ENCODE measurements at places on chromosomes 7 and 10.

DNA sequence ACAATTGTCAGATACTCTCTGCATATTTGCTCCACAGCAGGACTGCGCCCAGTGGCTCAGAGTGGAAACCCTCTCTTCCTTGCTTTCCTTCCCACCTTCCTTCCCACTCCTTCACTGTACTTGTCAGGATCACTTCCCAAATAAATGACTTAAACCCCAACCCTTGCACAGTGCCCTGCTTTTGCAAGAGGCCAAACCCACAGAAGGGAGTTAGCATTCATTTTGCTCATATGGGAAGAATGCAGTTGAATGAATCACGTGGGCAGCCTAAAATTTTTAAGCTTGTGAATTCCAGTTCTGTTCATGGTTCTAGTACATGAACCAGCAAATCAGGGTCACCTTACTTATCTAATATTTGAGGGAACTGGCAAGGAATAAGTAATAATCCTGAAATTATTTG lies 47.7 kb upstream of the SFMBT2 start:
- DNase-seq = no peak

DNA sequence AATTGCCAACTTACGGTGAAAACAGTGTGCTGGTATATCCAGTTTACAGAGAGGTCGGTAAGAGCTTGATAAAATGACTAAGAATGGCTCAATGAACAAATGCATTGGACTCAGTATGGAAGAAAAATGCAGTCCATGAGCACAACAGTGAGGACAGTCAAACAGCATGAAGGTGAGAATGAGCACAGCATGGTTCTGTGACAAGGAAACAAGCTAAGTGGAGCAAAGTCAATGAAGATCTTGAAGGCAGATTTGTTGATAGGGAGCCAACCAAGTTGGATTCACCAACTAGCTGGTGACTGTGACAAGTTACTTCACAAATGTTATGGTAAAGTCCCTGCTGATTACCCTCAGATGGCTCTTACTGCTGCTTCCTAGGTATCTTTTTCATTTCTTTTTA lies 75.9 kb downstream of the SHOC2 start:
- no peak for DNase-seq

GRCh38 chr10:113979409-113979808 lies 64.3 kb upstream of the ADRB1 start:
- DNase-seq = no peak

GRCh38 chr7:116566666-116567065 lies 41.8 kb downstream of the CAV1 start:
- DNase-seq = no peak

GRCh38 chr7:127135871-127136485 lies 116.8 kb downstream of the GRM8 start:
- no peak for DNase-seq

GRCh38 chr10:84329986-84330651 lies 1.7 kb downstream of the CCSER2 start:
- peak; percentile 41 for DNase-seq

DNA sequence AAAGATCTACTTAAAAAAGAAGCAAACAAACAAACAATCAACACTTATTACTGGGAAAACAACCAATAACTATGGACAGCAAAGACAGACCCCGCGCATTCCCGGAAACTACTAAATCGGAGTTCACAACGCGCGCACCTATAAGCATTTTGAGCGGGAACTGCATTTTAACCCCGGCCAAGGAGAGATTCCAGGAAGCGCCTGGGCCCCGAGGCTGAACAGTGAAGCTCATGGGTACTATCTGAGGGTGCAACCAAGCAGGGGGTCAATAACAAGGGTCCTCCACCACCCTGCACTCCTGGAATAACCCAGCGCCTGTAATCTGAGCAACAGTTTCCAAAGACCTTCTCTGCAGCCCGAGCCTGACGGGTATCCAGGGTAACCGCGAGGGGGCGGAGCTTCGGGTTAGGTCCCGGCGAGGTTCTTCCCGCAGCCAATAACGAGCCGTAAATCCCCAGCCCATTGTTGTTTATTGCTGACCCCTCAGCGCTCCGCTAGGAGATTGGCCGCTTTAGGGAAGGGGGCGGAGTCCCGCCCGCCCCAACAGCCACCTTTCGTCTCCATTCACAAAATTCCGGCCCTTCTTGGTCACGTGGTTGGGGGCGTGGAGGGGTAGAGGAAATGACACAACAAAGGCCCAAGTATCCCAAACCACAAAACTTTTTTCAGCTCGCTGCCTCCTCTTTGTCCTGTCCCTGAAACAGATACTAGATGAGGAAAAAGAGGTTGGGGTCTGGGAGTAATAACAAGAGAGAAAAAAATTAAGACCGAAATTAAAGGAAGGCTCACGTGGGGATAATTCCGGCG lies 1.7 kb upstream of the ETV1 start:
- DNase-seq = peak; percentile 54

DNA sequence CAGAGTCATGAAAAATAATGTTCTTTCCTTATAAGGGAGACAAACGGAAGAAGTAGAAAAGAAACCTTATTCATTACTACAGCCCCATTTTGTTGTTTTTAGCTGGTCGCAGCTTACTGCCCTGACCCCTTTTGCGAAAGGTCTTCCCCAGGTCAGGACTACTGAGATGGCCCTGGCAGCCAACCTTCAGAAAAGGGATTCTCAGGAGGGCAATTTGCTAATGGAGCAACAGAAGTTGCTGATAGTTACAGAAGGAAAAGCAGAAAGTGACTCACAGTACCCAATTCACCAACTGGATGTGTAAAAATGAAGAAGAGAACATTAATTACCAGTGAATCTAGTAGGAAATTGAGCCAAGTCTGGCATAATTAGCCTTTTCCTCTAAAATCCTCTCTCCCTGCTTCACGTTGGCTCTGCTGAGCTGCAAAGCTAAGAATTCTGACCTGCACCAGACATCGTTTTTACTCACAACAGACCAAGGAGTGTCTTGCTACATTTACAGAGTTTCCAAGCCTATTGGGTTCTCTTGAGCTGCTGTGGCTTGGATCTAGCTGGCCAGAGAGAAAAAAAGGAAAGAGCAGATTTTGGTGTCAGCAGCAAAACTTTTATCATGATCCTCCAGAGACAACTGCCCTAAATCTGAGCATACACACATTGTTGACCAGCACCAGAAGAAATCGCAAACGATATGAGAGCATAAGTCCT lies 499.9 kb upstream of the FZD8 start:
- DNase-seq = no peak

GRCh38 chr10:60943316-60944057 lies 498 bp downstream of the RHOBTB1 start:
- peak; percentile 1 for DNase-seq

DNA sequence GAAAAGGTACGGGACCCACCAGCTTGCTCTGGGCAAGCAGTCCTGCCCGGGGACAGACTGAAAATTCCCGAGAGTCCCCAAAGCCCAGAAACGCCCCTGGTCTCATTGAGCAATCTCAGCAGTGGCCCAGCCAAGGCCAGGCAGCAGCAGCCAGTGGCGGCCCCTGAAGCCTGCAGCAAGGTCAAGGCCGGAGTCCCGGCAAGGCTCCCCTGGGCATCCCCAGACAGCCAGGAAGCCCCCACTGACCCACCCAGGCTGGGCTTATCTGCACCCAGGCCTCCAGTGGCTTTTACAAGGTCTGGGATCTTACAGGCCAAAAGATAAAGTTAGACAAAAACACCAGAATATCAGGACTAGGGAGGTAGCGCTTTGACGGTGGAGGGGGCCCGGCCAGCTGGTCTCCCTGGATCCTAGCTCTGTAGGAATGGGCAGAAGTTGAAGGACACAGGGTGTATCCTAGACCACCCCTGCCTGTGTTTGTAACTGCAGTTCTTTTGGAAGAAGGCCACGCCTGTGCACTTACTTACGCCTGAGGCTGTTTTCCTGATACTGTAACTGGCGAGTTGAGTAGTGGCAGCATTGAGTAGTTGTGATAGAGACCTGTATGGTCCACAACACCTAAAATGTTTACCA lies 130.5 kb upstream of the NPS start:
- no peak for DNase-seq

- DNase-seq = no peak
These were observed 76.8 kb downstream of the TPST1 start for GRCh38 chr7:66281678-66282590.

- DNase-seq = no peak
These were observed 32.6 kb downstream of the CHST3 start for GRCh38 chr10:71996592-71997371.

DNA sequence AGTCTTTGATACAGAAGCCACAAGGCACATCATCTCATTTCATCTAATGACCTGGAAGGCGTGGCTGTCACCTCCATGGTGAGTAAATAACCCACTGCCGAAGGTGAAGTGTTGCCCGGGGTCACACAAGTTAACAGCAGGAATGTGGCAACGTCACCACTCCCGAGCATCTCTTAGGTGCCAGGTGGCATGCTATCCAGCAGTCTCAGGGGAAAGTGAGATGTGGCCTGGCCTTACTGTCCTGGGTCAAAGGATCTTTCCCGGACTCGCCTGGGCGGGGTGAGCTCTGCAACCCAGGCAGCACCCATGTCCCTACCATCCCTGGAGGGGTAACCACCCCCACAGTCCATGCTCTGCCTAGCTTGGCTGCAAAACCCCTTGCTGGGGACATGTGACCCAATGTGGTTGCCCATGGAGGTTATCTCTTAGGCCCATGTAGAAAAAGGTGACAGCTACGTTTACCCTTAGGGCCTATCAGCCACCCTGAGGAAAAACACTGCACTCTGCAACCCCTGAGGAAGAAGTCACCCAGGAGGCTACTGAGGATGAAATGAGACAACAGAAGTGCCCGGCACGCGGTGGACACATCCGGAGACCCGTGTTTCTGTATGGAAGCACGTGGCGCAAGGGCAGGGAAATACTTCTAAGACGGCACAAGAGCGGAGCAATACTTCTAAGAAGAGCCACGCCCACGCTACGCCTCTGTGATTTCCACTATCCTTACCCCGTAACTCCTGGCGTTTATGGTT lies 52.0 kb downstream of the BAIAP2L1 start:
- DNase-seq = no peak

DNA sequence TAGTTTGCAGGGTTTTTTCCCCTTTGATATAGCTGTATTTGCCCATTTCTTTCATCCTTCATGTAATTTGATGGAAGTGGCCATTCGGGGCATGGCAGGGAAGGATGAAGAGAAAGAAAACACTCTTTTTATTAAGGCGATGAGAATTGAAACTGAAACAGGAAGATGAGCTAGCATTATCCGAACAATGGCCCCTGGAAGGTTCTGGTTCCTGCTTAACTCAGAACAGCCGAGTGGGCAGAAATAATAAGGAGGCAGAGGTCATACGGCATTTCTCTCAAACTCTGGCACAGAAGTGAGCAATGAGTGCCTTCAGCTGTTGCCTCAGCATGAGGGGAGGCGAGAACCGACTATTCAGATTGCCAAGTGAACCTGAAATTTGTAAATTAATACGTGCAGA lies 113.2 kb upstream of the MYO3A start:
- DNase-seq = no peak

DNA sequence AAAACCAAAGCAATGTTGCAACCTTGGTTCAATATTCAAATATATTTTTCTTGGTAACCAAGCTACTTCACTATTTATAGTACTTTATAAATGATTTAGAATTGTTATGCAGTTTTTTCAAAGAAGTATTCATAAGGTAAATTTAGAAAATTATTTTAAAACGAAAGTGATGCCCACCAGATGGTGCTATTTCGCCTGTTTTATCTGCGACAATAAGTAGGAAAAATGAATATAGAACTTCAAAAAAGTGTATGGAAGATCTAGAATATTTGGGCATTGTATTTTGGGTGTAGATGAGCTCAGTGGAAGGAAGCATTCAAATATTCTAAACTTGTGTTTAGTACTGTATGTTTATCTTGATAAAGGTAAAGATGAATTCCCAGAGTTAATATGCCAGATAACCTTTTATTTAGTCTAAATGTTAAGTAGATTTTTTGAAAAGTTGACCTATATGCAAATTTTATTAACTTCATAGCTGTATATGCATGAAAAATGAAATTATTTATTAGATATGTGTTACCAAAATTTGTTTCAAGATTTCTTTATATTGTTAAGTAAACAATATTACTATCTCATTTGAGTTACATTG lies 93.2 kb downstream of the ADK start:
- DNase-seq = peak; percentile 13

- DNase-seq = no peak
These were observed 97.0 kb upstream of the AMPH start for GRCh38 chr7:38728145-38728544.

GRCh38 chr7:78780560-78780959 lies 672.9 kb downstream of the MAGI2 start:
- no peak for DNase-seq

DNA sequence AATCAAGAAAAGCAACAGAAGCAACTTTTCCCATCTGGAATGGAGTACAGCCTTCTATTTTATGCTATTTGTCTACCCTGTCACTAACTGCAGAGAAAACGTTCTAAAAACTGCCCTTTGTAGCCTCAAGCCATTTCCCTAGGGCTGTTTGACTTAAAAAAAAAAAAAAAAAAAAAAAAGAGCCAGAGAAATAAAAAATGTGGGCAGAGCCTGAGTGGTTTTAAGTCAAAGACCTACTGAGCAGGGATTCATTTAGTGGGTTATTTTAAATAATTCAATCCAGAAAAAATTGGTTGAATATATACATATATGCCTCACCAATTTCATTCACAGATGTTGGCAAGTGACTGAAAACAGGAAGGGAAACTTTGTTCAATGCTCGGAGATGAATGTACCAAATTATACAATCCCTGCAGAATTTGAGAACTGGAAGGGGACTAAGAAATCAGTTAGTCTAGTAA lies 75.2 kb downstream of the PPP1R3C start:
- DNase-seq = no peak

DNA sequence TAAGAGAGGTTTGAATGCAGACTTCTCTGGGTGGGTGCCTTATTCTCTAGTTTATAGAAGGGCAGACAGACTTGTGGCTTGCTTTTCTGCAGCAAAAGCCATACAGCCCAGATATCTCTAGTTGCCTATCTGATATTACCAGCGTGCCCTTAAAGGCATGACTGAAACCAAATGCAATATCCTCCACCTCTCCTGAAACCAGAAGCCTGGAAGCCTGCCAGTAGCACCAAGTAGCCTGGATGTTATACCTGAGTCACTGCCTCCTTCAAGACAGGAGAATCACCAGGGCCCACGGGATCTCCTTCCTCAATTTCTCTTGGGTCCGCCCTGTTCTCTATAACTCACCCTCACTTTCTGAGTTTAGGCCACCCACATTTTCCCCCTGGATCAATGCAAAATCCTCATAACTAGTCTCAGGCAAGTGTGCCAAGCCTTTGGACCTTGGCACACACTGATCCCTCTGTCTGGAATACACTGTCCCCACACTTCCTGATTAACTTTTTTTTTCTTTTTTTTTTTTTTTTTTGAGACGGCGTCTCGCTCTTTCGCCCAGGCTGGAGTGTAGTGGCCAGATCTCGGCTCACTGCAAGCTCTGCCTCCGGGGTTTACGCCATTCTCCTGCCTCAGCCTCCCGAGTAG lies 638.4 kb downstream of the GALNT17 start:
- no peak for DNase-seq

- DNase-seq = peak; percentile 13
These were observed 711 bp downstream of the KIF20B start for GRCh38 chr10:89702121-89702480.

GRCh38 chr7:151787348-151787747 lies 89.6 kb downstream of the PRKAG2 start:
- DNase-seq = no peak

- no peak for DNase-seq
These were observed 13.1 kb downstream of the RBP3 start for GRCh38 chr10:47361293-47361692.

Measured in activated CD4-positive, alpha-beta T cell treated with anti-CD3 and anti-CD28 coated beads, Interleukin-2, amount 50 U/mL, for 1 hour (primary cell).